ENCODE measurements at places on chromosomes 7 and 10.

- no peak for DNase-seq
Observed at GRCh38 chr7:131640686-131641085, 84.3 kb upstream of the PODXL start.

DNA sequence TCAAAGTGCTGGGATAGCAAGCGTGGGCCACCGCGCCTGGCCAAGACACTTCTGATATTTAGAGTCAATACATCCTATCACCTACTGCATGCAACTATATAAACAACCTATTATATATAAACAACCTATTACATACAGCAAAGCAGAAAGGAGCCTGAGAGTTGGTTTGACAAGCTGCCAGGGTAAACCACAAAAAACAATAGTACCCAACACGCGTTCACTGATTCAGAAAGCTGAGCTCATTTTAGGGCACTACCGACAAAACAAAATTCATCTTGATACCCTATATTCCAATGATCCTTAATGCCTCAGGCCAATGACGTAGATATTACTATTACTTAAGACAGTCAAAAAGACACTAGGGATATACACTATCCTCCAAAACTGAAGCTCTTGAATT is 16.2 kb downstream of the MALSU1 start:
- no peak for DNase-seq

- DNase-seq: no peak
Observed at GRCh38 chr7:82629583-82629982, 186.0 kb upstream of the CACNA2D1 start.

- no peak for DNase-seq
Observed at GRCh38 chr10:124545351-124546054, 83.9 kb downstream of the LHPP start.

DNA sequence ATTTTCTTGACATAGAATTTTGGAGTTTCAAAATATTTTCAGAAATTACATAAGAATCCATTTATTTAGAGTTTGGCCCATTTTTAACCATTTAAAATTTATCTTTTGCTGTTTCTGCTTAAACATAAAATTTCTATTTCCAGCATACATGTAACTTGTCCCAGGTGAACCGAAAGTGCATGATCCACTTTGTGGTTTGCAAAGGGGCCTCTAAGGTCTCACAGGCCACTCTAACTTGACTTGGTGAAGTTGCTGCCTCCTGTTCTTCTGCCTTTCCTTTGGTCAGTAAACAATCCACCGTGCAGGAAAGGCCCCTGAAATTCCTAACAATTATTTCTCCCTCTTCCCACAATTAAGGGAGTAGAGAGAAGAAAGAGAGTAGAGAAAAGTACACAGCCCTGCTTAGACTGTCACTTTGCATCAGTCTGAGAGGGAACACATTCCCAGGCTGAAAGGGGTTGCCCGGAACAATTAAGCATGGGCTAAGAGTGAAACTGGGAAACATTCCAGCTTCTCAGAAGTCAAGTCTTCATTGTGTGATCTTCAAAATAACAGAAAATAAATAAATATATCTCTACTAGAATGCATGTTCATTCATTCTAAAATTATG is 79.5 kb upstream of the SEMA3A start:
- no peak for DNase-seq

DNA sequence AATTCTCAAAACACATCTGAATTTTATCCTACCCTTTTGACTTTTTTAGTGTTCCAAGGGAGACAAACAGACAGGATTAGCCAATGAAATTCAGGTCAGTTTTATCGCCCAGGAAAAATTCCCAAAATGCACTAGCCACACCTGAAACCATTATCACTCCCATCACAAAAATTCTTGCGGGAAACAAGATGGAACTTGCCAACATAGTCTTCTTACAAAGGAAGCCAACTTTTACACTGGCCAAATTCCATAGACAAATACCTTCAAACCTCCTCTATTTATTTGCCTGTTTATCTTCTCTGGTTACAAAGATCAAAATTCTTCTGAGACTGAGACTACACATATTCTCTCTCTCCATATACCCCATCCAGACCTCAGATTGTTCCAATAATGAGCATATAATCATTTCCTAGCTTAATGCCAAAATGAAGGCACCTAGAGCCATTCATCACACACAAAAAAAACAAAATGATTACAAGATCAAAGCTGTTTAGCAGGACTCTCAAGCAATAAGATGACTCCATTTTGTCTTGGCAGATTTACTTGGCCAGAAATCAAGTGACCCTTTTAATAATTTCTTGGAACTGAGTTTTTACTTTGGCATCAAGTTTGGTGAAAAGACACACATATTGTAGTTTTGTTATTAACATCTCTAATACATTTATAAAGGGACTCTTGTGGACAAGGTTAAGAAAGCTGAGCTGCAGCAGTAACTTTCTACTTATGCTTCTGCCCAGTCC is 30.2 kb downstream of the MET start:
- no peak for DNase-seq

DNA sequence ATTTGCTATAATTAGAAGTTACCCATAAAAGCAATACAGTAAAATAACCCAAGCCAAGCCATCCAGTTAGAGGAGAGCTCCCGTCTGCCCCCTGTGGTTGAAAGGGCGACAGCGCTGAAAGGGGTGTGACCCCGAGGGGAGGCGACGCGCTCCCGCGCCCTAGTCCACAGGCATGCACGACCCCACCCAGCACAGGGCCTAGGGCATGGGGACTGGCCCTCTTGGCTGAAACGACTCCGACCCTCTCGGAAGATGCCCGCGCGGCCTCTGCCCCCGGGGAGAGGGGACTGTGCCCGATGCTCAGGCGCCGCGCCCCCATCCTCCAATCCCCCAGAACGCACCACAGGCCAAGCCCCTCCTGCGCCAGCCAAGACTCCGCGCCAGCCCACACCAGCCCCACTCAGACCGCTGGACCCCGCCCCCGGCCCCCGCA is 64.0 kb downstream of the CSGALNACT2 start:
- DNase-seq: peak; percentile 32

GRCh38 chr10:48241332-48241731 is 33.2 kb downstream of the FRMPD2 start:
- DNase-seq: no peak

- no peak for DNase-seq
Observed at GRCh38 chr7:49091519-49091918, 167.2 kb downstream of the CDC14C start.

- no peak for DNase-seq
Observed at GRCh38 chr10:75076348-75076747, 35.1 kb upstream of the SAMD8 start.

GRCh38 chr7:131244259-131244852 is 83.3 kb upstream of the MKLN1 start:
- no peak for DNase-seq

DNA sequence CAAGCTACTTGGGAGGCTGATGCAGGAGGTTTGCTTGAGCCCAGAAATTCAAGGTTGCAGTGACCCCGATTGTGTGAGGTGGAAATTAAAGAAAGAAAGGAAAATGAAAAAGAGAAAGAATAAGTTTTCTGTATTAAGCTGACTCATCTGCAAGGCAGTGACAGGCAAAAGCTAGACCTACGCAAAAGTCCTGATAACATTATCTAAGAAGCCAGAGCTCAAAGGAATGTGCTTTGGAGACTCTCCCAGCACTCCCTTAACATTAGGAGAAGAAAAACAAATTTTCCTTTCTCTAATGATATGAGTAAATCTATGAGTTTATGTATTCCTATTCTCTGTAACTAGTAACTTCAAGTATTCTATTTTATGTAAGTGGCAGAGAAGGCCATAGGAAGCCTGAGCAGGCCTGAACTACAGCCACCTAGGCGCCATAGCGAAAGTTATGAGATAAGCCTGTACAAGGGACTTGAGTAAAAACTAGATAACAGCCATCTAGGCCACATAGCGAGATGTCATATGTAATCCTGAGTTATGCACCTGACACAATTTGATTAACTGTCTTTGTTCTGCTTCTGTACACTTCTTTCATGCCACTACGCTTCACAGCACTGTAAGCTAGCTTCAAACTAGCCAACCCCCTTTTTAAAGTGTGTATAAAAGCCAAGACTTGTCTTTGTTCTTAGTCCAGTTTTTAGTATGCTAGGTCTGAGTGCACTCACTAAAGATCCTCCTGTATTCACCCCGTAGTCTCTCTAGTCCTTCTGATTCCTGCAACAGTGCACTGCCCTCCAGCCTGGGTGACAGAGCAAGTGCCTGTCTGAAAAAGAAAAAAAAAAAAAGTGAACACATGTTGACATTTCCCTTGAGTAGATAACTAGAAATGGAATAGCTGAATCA is 9.4 kb upstream of the ZWINT start:
- DNase-seq: no peak
